Cerebellum (tissue), 4 donors: ENCODE measurements at places on chromosomes 7 and 10.

DNA sequence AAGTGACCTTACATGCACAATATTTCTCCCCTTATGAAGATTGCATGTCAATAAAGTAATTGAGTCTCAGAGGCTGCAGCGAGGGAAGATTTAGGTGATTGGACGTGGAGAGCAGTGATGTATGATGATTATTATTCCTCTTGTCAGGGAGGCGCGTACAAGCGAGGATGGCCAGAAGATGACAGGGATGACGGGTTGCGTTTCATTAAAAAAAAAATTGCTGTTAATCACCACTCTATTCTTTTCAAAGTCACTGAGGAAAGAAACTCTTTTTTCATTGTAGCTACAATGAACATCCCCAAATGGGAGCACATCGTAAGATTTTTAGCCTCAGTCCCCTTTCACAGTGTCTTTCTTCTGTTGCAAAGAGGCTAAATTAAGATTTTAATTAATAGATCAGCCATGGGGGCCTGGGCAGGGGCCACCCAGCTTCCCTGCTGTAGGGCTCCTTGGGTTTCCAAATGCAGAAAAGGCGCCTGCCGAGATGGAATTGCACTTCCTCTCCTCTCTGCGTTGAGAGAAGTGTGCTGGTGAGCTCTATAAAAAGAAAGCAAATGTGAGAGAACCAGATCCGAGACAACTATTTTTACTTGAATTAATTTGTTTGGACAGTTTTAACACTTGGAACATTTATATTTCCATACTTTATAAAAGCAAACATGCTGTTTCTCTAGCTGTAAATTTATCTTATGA, 998.1 kb downstream of the LRMDA start:
- DNase-seq = no peak

DNA sequence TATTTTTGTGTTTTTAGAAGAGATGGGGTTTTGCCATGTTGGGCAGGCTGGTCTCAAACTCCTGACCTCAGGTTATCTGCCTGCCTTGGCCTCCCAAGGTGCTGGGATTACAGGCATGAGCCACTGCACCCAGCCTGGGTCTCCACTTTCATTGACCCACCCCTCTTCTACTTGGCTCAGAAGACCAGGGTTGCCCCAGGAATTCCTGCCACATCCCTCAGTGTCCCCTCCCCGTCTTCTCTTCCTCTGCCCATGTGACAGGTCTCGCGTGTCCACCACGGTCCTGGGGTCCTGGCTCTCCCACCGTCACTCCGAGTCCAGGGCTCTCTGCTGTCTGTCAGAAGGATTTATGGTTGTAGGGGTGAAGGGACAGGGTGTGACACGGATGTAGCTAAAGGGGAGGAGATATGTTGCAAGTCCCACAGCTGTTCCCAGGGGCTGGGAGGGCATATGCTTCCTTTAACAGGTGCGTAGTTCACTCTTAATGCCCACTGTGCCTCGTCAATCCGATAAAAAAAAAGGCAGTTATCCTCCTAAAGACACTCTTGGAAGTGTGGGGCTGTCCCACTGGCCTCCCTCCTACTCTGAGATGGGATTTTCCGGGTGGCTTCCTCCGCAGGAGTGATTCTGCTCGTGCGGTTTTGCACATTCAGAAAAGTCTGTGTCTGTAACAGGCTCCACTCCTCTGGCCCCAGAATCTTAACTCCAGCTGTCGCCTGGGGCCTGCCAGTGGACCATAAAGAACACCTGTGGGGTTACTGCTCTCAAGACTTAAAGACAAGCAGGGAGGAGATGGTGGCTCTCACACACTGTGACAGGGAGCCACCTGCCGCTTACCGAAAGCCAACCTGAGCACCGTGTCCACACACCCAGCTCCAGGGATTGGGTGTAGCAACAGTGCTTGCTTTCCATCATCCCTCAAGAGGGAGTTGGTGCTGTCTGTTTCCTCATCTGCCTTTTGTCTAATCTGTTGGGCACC, 36.7 kb upstream of the SHH start:
- DNase-seq = no peak

GRCh38 chr10:49056356-49056755, 59.0 kb downstream of the VSTM4 start:
- no peak for DNase-seq

DNA sequence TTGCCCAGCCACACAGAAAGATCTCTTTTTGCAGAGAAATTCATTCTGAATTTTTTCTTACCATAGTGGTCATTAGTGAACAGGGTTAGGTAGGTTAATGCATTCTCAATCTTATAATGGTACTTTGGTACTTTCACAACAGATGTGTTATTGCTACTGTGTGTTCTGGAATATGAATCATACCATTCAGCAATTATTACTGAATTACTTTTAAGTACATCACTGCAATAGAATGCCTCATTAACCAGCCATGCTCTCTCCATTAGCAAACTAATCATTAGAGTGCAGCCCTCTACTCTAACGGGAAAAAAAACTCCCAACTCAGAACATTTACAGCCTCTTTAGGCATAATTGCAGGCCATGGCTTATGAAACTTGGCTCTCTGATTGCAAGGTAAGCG, 102.1 kb downstream of the DOCK4 start:
- no peak for DNase-seq

DNA sequence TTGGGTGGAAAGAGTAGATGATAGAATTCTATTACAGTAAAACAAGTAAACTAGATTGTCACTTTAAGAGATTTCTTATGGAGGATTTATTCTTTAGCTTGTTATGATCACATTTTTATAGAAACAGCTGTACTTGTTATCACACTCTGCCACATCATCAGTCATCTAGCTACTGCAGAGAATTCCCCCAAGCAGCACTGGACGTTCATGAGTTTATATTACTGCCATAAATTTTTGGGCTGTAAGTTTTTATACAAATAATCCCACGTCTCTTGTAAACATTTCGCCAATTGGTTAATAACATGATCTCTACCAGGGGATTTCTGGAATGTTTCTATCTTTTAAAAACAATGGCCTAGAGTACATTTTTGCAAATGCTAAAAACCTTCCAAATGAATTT, 238.8 kb downstream of the POLR1F start:
- DNase-seq = no peak

DNA sequence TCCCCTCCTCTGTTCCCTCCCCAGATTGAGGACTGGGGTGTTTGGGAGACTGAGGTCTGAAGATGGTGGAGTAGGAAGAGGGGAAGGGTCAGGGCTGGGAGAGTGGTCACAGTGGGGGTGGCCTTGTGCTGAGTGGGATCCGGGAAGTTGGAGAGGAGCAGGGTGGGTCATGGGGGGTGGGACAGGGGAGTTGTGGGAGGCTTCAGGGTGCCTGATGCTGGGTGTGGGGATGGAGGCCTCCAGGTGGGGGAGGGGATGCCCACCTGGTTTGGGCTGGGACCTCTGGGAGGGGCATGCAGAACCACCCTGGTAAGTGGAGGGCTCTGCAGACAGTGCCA, 2.6 kb downstream of the ZNF775 start:
- no peak for DNase-seq

DNA sequence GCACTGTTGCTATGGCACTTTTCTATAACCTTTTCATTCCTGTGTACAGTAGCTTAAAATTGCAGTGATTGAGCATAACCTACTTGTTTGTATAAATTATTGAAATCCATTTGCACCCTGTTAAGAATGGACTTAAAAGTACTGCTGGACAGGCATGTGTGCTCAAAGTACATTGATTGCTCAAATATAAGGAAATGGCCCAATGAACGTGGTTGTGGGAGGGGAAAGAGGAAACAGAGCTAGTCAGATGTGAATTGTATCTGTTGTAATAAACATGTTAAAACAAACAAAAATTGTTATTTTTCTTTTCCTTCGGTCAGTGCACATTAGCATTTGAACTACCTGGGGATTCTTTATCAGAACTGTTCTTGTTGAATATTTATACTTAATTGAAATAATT, 57.1 kb upstream of the BAMBI start:
- no peak for DNase-seq

DNA sequence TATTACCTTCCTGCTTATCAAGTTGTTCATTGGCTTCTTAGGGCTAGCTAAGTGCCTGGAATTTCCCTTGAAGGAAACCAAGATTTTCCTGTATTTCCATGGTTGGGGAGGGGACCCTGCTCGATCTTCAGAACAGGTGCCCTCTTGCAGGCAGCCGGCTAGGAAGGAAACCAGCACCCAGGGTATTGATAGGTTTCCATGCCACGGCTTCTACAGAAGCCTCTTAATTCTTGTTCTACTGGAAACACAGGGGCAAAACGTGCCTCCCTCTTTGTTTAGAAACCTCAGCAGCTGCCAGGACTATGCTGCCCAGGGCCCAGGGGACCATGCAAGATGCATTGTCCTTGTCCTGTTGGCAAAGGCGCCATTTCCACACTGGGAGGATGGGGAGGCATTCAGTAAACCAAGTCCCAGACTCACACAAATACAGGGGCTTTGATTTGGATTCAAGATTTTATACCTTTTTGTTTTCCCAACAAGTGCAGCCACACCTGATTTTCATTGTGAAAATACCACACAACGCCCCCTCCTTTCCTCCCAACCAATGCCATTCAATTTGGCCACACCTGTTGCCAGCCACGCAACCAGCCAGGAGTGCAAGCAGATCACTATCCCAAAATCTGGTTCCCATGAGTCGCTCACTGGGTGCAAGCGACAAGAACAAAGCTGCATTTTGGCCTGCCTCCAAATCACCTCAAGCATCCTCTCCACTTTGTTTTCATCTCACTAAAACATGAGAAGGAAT, 29.6 kb downstream of the C10orf71 start:
- no peak for DNase-seq

- DNase-seq = no peak
These were observed 90.1 kb downstream of the ZNF365 start for GRCh38 chr10:62464308-62464707.

GRCh38 chr10:97278491-97278989, 13.9 kb downstream of the ARHGAP19 start:
- peak; percentile 69 for DNase-seq

DNA sequence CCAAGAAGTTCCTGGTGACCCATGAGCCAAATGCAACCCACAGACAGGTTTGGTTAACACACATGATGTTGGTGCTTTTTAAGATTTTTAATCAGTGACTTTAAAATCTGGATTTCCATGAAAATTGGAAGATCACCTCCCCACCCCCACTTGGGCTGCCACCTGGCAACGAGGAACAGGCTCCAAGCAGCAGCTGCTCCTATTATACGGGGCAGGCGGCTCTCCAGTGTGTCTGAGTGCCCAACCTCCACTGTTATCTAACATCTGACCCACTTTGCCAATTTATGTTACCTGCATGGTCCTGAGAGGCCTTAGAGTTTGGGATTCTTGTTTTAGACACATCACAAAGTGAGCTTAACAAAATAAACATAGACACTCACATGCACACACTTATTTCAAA, 56.4 kb downstream of the SGMS1 start:
- DNase-seq = peak; percentile 76

- peak; percentile 8 for DNase-seq
These were observed 251.1 kb upstream of the LRRN3 start for GRCh38 chr7:110839866-110840265.

DNA sequence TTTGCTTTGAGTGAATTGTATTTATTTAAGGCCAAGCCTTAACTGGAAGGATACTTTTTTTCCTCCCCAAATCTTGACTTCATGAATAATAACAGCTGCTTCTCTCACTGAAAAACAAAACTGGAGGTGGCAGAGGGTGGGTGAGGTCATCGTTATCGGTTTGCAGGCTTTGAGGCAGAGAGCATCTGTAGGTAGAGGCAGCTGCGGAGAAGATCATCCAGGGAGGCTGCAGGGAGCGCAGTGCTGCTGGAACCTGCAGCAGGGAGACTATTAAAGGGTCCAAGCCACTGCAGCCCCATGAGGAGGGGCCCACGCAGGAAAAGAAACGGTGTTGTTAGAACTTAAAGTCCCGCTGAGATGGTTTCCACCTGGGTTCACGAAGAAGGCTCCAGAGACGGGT, 112.1 kb upstream of the SDK1 start:
- DNase-seq = no peak

DNA sequence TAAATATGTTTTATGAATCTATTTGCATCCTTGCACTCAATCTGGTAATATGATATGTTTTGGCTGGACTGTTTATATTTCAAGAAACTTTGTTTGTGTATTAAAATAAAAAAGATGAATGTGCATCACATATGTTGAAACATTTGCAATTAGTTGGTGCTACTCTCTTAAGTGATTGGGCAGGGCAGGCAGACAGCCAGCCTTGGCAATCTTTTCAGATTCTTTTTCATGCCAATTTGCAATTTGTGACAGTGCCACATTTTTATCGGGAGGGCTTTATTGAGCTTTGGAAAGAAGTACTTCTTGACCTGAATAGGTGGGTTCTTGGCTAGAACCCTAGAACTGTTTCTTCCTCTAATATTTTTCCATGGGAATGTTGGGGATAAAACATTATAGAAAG, 152.2 kb downstream of the NXPH1 start:
- no peak for DNase-seq

GRCh38 chr7:48144291-48144768, 26.9 kb upstream of the ABCA13 start:
- no peak for DNase-seq

- no peak for DNase-seq
These were observed 361.6 kb upstream of the SHH start for GRCh38 chr7:156173748-156174353.

GRCh38 chr7:123714296-123715080, 34.3 kb downstream of the WASL start:
- no peak for DNase-seq

DNA sequence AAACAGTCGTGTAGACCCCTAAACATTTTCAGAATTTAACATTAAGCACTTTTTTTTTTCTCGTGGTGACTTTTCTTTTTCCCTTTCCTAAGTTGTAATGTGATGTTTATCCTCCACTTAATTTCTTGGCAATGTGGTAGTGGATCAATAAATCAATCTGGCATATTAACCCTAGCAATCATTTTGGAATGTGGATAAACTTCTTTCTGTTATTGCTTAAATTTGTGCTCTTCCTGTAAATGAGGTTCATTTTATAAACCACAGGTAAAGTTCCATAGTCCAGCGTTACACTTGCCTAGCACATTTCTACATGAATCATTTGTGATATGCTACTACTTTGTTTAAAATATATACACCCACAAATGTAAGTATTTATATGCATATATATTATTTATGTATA, 247.4 kb upstream of the ETV1 start:
- no peak for DNase-seq

DNA sequence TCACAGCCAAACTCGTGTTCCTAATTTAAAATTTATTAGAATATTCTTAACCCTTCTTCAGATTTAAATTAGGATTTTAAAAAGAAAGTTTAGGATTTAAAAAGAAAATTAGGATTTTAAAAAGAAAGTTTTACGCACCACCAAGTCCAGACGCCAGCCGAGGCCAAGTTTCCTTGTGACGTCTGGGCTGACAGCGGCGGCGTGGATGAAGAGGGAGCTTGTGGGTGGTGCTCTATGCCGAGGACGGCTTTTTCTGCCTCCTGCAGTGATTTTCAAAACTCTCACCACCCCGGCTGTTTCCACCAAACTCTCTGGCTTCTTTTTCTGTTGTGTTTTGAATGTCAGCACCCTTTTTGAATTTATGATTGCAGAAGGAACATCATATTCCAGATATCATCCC, 252.9 kb downstream of the DNAJB6 start:
- DNase-seq = no peak

DNA sequence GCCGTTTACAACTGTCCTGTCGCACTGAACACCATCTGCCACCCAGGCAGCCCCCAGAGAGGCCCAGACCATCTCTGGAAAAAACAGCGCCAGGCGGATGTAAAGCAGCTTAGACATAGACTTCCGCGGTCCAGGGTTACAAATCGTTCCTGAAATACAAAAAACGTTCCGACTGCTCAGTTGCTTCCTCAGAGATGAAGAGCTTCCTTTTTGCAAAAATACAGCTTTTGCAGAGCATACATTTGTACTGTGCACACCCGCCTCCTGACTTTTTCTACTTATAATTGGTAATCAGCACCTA, 11.4 kb downstream of the DAGLB start:
- no peak for DNase-seq

GRCh38 chr7:82755705-82756551, 312.4 kb upstream of the CACNA2D1 start:
- DNase-seq = no peak
